ENCODE measurements at places on chromosomes 3 and 15. TPM values are rescaled to one million over a fixed set of nuclear protein-coding genes. Genes with fewer than 3 reads are reported as not detected.

- DNase-seq, result no peak
These were observed 235.9 kb upstream of the CTDSPL start for GRCh38 chr3:37625690-37626360.

GRCh38 chr3:195255571-195256501 lies 15.1 kb downstream of the XXYLT1 start:
- no peak for DNase-seq

DNA sequence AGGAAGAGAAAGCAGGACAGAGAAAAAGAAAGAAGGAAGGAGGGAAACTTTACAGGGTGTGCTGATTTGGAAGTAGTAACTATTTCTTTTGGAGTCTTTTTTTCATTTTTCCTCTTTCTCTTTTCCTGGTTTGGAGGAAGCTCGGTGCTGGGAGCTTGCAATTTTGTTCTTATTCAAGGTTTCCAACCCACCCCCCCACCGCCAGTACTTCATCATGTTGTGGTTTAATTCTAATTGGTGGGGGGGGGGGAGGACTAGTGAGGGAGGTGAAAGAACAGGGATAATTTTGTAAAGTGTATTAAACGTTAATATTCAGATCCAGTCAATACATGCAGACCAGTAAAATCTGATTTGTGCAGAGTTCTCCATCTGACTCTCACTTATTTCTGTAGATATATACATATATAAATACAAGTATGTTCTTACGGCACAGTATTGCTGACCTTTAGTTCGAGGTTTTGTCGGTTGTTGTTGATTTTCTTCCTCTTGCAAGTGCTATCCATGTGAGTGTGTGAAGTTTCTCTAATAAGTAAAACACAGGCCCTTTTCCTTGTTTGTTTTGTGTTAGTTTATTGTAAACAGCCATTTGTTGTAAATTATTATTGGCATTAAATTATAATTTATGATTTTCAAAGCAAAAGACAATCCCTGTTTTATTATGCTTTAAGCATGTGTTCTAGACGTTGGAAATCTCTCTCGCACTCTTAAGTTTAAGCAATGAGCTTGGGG lies 9.3 kb downstream of the NR2F2 start:
- no peak for DNase-seq

GRCh38 chr15:69095274-69095673 lies 65.2 kb upstream of the GLCE start:
- no peak for DNase-seq

The GOLGA6B gene
- total RNA-seq, result not detected

All from breast epithelium (tissue), 4 donors.